ENCODE measurements at places on chromosomes 1 and 21. TPM values are rescaled to one million over a fixed set of nuclear protein-coding genes. Genes with fewer than 3 reads are reported as not detected.
A peak's percentile ranks its signal among the peaks of the same experiment; 100 is the strongest.

Gene AADACL4
- total RNA-seq: not detected

Gene OR2M2
- total RNA-seq: not detected

Gene SPRR1B
- not detected for total RNA-seq

DNA sequence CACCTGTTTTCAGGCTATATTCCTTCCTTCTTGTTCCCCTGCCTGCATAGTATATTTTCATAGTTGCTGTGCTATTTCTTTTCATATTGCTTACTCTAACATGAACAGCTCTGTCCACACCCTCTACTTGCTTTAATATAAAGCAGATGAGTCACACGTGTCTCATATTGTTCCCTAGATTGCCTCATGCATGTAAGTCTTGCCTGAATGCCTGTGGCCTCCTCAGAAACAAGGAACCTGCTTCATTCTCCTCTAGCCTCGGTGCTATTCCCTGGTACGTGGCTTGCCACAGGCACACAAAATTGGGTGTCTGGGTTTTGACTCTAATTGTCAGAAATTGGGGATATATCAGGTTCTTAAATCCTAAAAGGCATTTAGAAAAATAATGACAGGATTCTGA, 16.5 kb upstream of the PKP1 start:
- peak; percentile 84 for DNase-seq

- DNase-seq: no peak
These were observed 16.2 kb upstream of the PLA2G4A start for GRCh38 chr1:186812570-186812969.

- peak; percentile 48 for DNase-seq
These were observed 22.7 kb downstream of the SERBP1 start for GRCh38 chr1:67407498-67407897.
